ENCODE measurements at places on chromosomes 3 and 15.

DNA sequence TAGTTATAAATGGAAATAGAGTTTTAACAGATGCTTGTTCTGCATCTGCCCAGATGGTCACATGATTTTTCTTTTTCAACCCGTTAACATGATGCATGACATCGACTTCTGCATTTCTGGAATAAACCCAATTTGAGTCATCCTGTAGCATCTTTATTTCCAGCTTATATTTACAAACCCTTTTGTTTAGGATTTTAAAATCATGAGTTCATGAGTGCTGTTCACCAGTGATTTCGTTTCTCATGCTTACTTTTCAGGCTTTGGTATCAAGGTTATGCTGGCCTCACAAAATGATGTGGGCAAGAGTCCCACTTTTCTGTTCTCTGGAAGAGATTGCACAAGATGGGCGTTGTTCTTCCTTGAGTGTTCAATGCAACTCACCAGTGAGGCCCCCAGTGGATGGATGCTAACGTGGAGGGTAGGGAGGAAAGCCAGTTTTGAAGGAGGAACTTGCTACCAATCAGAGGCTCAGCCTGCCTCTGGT is 5.2 kb downstream of the HRH1 start:
- no peak for DNase-seq

- no peak for DNase-seq
Observed at GRCh38 chr3:196629228-196629627, 10.3 kb upstream of the NRROS start.

DNA sequence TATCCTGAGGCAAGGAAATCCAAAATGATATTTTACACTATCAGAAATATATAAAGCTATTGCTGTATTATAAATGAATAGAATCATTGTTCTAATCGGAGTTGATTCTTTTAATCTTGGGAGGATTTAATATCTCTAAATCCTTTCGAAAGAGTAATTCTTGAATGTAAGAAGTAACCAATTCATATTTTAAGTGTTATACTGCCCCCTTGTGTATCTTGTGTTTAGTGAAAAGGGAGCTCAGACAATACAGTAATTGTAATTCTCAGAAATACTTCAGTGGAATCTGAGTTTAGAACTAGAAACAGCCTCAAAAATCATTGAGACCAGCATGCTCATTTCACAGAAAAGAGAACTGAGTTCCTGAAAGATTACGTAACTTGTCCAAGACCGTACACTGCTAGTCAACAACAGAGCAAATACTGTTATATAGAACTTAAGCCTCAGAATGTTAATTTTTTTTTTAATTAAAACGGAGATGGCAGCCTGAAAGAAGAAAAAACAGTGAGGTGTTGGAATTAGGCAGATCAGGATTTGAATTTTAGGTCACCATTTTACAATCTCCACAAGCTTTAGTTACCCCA is 42.9 kb downstream of the PLCH1 start:
- DNase-seq: no peak

- DNase-seq: no peak
Observed at GRCh38 chr15:55819397-55820034, 76.6 kb upstream of the PRTG start.

GRCh38 chr15:85625856-85626255 is 168.9 kb downstream of the KLHL25 start:
- DNase-seq: peak; percentile 27

DNA sequence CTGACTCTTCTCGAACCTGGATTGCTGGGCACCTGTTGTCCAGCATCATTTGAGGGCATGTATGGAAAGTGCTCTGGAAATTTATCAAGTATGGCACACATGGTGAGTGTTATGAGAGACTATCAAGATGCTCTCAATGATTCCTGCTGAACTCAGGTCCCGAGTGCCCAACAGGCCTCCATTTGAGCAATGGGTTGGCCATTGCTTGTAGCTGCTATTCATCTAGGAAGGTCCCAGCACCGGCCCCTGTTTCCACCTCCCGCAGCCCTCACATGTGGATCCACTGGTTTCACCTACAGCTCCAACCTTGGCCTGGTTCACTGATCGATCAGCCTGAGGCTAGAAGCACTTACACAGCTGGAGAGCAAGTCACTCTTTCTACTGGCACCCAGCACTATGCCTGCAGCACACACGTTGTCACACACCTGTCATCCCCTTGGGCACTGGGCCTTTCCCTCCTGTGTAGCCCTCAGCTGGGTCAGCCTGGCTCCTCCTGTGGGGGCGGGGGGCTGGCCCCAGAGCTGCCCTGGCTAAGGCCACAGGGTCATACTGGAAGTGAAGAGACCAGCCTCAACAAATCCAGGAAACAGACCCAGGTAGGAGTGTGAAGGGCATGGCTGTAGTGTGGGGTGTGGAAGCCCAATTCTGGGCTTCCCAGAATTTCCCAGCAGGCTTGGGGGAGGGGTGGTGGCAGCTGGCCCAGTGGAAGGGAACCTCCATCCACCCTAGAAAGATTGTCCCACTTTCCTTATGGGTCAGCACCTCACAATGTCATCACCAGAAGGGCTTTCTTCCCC is 41.7 kb upstream of the SMAD3 start:
- no peak for DNase-seq

DNA sequence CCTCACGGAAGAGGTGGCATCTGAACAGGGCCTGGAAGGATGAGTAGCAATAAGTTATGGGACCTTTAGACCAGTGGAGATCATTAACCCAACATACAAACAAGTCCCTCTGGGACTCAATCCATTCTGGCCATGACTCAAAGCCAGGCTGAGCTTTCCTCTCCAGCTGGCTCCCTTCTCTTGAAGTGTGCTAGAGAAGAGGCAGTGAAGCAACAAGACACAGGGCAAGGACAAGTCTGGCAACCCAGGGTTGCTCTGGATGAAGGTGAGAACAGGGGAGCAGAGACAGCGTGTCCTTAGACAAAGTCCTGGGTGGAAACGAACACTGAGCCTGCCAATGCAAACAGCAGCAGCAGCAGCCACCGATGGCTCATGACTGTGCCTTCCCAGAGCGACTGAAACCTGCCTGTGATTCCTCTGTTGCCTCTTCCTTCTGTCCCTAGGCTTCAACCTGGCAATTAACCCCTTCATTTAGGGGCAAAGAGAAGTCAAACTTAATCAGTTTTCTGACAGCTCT is 86.8 kb downstream of the BDH1 start:
- DNase-seq: no peak

- no peak for DNase-seq
Observed at GRCh38 chr3:45799586-45799985, 3.2 kb upstream of the SLC6A20 start.

GRCh38 chr3:28824316-28824715 is 456.6 kb upstream of the RBMS3 start:
- DNase-seq: no peak

- no peak for DNase-seq
Observed at GRCh38 chr15:63447017-63447676, 57.2 kb upstream of the USP3 start.

DNA sequence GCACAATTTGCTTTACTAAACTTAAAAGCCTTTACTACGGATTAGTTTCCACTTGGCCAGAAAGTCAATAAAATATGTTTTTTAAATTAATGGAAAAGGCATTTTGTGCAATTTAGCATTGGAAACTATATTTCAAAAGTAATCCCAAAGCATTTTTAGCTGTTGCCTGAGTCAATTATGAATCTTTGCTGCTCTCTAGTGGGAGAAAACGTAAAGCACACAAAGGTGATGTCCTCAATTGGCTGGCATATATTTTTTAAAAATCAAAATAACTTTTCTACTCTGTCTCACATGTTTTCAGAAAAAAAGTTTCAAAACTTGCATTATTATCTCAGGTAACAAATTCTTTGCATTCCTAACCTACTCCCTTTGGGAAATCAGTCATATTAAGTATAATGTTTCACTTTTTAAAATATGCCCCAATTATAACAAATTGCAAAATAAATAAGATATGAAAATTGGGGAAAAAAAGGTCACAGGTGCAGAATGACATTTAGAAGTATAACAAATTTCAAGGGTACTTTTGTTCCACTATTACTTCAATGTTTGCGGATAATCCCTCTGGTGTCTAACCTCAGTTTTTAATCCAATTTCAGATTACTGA is 47.2 kb upstream of the TEX55 start:
- peak; percentile 6 for DNase-seq

DNA sequence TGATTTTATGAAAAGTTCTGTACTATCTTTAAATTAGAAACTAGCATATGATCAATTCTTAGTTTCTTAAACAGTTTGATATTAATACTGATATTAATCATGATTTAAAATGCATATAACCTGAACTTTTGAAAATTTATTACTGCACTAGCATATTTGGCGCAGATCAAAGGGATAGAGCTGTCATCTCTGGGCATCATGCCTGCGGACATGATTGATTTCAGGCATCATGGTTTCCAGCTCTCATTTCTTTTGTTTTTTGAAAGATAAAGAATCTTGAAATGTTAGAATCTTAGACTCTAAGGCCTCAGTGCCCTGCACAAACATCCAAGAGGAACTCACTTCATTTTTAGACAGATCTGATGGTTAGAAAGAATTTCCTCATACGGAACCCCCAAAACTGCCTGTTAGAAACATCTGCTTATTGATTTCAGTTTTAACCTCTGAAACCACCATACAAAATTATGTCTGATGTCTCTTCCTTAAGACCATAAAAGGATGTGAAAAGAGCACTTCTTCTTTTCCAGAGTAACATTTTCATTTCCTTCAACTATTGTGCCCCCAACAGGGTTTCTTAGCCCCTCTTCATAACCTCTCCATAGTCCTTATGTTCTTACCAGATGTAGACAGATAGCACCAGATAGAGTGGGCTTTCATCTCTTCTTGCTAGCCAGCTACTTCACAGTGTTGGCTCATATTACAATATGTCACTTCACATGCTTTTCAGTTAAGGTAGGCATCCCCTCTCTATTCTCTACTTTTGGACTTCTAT is 110.8 kb downstream of the BBX start:
- no peak for DNase-seq

DNA sequence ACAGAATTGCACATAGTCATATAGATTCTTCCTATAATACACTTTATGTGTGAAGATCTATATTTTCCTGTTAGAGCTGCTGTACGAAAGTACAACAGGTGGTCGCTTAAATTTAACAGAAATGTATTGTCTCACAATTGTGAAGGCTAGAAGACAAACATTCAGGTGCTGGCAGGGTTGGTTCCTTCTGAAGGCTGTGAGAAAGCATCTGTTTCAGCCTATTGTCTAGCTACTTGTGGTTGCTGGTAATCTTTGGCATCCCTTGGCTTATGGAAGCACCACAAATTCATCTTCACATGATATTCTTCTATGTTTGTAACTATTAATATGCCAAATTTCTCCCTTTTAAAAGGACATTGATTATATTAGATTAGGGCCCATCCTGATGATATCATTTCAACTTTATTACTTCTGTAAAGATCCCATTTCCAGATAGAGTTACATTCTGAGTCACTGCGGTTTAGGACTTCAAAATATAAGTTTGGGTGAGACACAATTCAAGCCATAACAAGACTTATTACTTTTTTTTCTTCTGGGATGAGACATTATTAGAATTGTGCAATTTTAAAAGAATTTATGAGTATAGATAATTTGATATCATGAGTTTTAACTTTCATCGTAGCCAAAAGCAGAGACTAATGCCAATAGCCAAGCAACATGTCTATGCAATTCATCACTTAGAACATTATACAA is 248.1 kb upstream of the BCHE start:
- DNase-seq: no peak

DNA sequence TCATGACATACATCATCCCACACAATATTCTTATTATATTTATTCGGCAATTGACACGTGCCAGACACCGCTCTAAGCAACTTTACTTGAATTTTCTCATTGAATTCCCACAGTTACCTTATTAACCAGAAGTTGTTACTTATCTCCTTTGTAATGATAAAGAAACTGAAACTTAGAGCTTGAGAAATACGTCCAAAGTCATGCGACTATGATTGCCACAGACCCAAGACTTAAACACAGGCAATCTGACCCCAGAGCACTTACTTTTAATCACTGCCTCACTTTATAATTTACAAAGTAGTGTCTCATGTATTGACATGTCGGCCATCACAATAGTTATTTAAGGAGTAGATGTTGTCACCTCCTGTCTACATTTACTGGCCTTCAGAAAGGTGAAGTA is 64.7 kb downstream of the ATP13A4 start:
- no peak for DNase-seq

- DNase-seq: no peak
Observed at GRCh38 chr3:74515451-74515850, 99.0 kb downstream of the CNTN3 start.

- no peak for DNase-seq
Observed at GRCh38 chr15:77818484-77819047, 185.9 kb upstream of the LINGO1 start.

DNA sequence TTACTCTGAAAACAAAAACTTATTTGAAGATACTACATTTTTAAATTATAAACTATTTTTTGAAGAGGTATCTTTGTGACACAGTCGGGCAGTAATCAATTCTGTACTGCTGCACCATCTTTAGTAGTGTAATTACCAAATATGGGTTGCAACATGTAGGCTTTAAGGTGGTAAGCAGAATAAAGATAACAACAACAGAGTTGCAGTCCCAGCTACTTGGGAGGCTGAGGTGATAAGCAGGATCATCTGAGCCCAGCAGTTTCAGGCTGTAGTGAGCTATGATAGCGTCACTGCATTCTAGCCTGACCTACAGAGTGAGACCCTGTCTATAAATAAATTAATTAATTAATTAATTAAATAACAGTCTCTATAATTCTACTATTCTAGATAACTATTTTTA is 6.0 kb downstream of the PLOD2 start:
- no peak for DNase-seq

DNA sequence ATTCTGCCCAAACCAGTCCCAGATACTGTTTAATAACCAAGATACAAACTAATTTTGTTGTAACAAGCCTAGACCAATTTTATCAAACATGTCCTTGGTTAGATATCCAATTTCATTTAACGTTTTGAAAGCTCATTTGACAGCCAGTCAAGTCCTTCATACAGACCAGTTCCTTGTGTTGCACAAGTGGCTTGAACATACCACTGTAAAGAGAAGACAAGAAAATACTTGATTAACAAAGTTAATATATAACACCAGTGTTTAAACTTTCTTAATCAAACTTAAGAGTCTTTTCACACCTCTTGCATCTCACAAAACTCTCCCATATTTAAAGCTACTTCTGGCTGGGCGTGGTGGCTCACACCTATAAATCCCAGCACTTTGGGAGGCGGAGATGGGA is 16.0 kb downstream of the PDE12 start:
- no peak for DNase-seq

DNA sequence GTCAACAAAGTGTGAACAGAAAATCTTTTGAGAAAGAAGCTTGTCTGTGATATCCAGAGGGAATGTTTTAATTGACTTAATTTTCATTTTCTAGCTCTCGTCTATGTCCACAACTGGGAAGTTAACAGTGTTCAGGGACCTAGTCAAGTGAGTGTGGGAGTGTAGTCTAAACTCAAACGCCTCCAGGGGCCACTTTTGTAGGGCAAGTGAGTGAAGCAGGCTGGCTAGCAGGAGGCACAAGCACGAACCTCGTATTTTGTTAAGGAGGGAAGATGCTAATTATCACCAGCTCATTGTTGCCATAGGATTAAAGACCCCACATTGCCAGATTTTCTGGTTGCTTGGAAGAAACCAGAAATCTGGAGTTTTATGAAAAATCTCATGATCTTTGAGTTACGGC is 135.8 kb downstream of the CPNE4 start:
- no peak for DNase-seq

- no peak for DNase-seq
Observed at GRCh38 chr15:65893060-65893459, 23.8 kb downstream of the RAB11A start.
